ENCODE measurements at places on chromosomes 13 and 19. TPM values are rescaled to one million over a fixed set of nuclear protein-coding genes. Genes with fewer than 3 reads are reported as not detected.
A peak's percentile ranks its signal among the peaks of the same experiment; 100 is the strongest.

DNA sequence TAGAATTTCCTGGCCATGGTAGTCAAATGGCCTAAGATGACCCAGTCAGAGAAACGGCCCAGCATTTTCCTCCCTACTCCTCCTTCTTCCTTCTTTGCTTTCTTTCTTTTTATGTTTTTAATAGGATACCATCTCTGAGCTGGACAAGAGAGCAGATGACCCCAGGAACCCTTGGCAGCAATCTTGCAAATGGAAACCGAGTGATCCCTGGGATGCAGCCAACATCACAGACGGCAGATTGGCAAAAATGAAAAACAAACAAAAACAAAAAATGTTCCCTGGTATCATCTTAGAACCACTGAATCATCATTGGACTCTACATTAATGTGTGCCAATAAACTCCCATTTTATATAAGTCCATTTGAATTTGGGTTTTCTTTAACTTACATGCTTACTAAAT is 424.4 kb downstream of the FGF14 start:
- peak; percentile 71 for DNase-seq

GRCh38 chr19:50932018-50932689 is 20.7 kb downstream of the KLK5 start:
- DNase-seq, result no peak

SHISA2 gene
- total RNA-seq, result 12.6 TPM

DNA sequence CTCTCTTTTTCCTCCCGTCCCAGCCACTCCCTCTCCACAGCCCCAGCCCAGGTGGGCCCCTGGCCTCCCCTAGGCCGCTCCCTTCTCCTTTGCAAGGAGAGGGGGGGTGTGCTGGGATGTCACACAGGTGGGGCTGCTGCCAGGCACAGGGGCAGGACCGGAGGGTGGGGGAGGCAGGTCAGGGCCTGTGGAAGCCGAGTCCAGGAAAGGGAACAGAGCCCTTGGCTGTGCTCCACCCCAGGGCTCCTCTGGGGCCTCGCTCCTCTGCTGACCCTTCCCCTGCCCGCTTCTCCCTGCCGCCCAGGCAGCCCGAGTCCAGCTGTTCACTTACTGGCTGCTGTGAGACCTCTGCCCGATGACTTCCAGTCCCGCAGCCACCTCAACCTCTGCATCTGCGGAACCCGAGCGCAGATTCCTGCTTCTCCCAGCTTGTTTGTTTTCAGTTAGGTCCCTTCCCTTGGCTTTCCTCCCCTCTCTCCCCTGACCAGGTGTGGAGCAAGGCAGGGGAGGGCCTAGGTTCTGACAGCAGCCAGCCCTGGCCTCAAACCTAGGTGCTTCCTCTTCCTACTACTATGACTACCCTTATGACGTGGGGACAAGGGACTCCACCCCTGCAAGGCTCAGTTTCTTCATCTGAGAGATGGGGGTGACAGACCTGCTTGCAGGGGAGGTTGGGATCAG is 850 bp upstream of the KLK11 start:
- no peak for DNase-seq

DNA sequence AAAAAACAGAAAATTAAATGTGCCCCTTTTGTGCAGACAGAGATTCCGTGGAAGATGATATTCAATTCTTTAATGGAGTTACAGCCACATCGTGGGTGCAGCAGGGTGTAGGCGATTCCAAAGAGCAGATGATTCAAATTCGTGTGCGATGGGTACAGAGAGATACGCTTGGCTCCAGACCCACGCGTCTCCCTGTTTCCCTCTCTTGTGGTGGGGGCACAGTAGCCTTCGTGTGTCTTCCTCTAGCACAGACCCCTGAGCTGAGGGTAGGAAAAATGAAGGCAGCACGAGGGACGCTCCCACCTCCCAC is 4.8 kb downstream of the TSPAN16 start:
- no peak for DNase-seq

KLK11 gene
- not detected for total RNA-seq

- DNase-seq, result no peak
These were observed 30.9 kb downstream of the NUMBL start for GRCh38 chr19:40659566-40659965.

VSTM1 gene
- not detected for total RNA-seq

SIGLEC8 gene
- 0.82 TPM for total RNA-seq

- peak; percentile 1 for DNase-seq
These were observed 1405.0 kb downstream of the OLFM4 start for GRCh38 chr13:54433493-54434206.

LIM2 gene
- total RNA-seq, result not detected

CBLC gene
- 0.82 TPM for total RNA-seq

DNA sequence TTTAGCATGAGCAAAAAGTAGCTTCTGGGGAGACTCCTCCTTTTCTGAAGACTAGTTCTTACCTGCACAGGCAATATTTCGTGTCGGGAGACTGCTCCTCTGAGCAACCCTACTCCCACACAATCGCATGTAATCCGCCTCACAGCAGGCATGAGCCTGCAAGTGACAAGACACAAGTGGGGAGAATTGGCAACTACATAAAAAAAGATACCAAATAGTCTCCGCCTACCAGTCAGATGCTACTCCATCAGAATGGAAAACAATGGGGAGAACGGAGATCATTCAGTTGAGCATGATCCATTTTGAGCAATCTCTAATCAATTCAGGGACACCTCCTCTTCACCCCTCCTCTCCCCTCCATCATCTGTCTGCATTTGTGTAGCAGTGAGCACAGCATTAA is 321.0 kb downstream of the COG6 start:
- no peak for DNase-seq

DNA sequence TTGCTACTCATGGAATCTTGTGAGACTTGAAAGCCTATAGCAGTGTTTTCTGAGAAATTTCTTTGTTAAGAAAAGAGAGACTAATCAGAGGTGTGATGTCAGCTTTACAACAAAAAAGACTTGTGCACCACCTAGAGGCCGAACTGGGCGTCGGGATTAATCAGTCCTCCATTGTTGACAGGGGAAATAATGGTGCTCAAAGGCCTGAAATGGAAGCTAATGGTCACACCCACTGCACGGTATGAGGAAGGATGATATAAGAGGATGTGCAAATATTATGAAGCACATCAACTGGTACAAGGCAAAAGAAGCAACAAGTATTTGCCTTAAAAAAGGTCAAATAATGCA is 480.2 kb upstream of the MIR17HG start:
- DNase-seq, result peak; percentile 10

C1QTNF9 gene
- total RNA-seq, result not detected

COL4A1 gene
- 151 TPM for total RNA-seq

- DNase-seq, result no peak
These were observed 1080.6 kb downstream of the PCDH17 start for GRCh38 chr13:58712191-58712590.

DNA sequence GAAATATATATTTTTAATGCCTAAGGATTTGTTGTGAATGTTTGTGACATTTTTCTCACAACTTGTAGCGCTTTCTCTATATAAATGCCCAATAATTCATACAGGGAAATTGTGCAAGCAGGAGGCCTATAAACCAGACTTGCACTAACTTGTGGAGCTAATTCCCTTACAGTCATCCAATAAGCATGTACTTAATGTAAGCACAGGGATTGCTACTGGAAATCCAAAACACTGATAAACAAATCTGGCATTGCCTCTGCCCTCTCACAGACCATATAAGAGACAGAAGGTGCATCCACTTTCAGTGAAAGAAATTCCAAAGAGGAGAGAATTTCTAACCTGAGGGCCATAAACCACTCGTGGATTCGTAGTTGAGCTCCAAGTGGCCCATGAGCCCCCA is 518.8 kb downstream of the MYO16 start:
- no peak for DNase-seq

GRCh38 chr13:39405596-39406205 is 197.3 kb downstream of the LHFPL6 start:
- DNase-seq, result no peak

Data from cerebellum (tissue), 4 donors.